ENCODE measurements at places on chromosomes 7 and 10.

DNA sequence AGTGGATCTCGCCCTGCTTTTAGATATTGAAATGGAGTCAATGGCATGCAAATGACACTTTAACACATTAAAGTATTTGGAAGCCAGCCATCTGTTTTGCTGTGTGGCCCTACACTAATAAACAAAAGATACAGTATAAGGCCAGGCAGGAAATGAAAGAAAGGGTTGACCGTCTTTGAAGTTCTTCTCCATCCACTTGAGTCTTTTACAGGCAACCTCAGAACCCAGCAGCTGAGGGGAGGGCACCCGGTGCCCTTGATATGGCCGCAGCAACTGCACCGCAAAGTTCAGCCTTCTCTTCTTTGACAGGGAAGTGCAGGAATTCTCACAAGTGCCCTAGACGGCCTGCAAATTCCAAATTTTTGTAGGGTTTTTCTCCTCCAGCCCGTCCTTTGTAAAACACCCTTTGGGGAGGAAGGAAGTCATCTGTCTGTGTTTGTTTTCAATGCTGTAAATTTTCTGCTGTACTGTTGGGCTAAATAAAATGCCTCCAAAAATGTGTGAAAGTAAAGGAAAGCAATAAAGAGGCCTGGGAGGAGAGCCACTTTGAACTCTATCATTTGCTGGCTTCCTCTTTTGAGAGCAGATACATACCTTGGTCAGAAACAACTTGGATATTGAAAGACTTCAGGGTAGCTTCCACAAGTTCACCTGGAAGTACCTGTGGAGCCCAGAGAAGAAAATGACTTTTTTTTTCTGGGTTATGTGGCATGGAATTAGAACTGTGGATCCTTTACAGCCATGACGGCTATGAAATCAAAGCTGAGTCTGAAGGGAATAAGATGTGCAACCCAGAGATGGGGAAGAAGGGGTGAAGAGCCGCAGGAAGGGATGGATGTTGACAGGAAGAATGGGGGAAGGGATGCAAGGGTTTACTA is 3.6 kb downstream of the HOXA1 start:
- peaks cover 7% of the 10 kb centered on the region for H3K36me3 ChIP-seq
- peaks cover 59% of the 10 kb centered on the region for H3K4me1 ChIP-seq
- H3K4me3 ChIP-seq: peak overlapping the region; percentile 53
- no peaks in the 10 kb centered on the region for H3K27me3 ChIP-seq
- peak overlapping the region; percentile 94 for H3K27ac ChIP-seq
- no peak for DNase-seq

GRCh38 chr7:127850195-127850594 is 181.0 kb downstream of the LRRC4 start:
- peaks cover 5% of the 10 kb centered on the region for H3K4me1 ChIP-seq
- H3K4me3 ChIP-seq: no peak overlapping the region
- H3K27me3 ChIP-seq: no peaks in the 10 kb centered on the region
- H3K36me3 ChIP-seq: peaks cover 6% of the 10 kb centered on the region

DNA sequence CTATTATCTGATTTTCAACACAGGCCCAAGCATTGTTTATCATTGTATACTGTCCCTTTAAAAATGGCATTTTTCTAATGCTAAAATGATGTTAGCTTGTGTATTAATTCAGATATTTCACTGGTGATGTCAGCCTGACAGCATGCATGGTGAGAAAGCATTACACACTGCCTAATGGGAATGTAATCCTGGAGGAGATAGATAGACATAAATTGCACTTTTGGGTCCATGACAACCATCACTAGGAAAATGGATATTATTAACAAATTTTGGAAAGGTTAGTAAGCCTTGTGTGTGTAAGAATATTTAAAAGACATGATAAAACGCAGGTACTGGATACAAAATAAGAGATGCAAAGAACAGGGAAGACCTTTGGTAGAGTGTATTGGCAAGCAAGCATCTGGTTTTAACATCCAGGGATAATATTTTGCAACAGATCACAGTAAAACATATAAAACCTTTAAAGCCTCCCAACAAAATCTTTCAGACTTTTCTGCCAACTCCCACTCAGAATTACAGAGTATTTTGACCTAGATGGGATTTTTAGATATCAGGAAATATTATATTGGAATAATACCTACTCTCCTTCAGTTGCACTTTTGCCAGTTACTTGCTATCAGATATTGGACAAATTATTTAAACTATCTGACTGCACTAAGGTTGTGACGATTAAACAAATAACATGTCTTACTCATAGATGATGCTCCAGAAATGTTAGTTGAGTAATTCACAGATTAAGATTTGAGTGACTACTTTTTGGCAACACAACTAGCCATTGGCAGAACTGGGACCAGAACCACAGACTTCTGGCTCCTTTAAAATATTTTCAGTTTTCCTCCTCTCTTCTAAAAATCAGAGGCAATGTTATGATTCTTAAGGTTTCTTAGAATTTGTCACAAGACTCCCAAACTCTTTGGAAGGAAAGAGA is 291.6 kb upstream of the SEMA3C start:
- H3K36me3 ChIP-seq: no peaks in the 10 kb centered on the region
- no peaks in the 10 kb centered on the region for H3K4me1 ChIP-seq
- DNase-seq: no peak
- H3K27ac ChIP-seq: no peak overlapping the region
- no peaks in the 10 kb centered on the region for H3K27me3 ChIP-seq

- peaks cover 12% of the 10 kb centered on the region for H3K4me1 ChIP-seq
- no peak overlapping the region for H3K27ac ChIP-seq
- no peak for DNase-seq
- H3K27me3 ChIP-seq: no peaks in the 10 kb centered on the region
- peaks cover 47% of the 10 kb centered on the region for H3K36me3 ChIP-seq
These were observed 64.4 kb downstream of the ITGB8 start for GRCh38 chr7:20395104-20395503.

DNA sequence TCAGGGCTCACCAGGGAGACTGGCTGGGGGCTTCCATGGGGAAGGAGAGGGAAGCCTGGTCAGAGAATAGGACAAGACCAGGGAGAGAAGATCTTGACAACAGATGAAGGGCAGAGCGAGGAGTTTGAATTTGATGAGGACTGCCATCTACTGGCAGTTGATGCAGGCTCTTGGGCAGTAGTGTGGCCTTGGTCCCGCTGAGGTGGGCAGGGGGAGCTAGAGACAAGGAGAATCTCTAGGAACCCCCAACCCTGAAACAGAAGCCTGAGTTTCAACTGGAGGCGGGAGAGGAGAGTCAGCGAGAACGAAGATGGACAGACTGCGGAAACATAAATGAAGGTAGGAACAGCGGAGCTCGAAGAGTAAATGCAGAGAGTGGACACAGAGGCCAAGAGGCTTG is 81.0 kb downstream of the PPP1R3C start:
- no peaks in the 10 kb centered on the region for H3K36me3 ChIP-seq
- H3K4me3 ChIP-seq: no peak overlapping the region
- DNase-seq: no peak
- peaks cover 35% of the 10 kb centered on the region for H3K4me1 ChIP-seq

- no peaks in the 10 kb centered on the region for H3K27me3 ChIP-seq
- no peak for DNase-seq
- H3K27ac ChIP-seq: no peak overlapping the region
- peaks cover 25% of the 10 kb centered on the region for H3K4me1 ChIP-seq
These were observed 4.6 kb downstream of the CYREN start for GRCh38 chr7:135165862-135166261.

- no peaks in the 10 kb centered on the region for H3K4me1 ChIP-seq
- H3K4me3 ChIP-seq: no peak overlapping the region
- DNase-seq: no peak
- no peaks in the 10 kb centered on the region for H3K27me3 ChIP-seq
- H3K36me3 ChIP-seq: peaks cover 3% of the 10 kb centered on the region
These were observed 492.5 kb downstream of the ETV1 start for GRCh38 chr7:13496976-13497375.

GRCh38 chr7:129969881-129970446 is 17.2 kb upstream of the UBE2H start:
- peaks cover 14% of the 10 kb centered on the region for H3K4me1 ChIP-seq
- no peaks in the 10 kb centered on the region for H3K36me3 ChIP-seq
- H3K27me3 ChIP-seq: no peaks in the 10 kb centered on the region
- no peak overlapping the region for H3K4me3 ChIP-seq
- DNase-seq: no peak
- peak overlapping the region; percentile 86 for H3K27ac ChIP-seq

- no peak overlapping the region for H3K4me3 ChIP-seq
- H3K27ac ChIP-seq: no peak overlapping the region
- DNase-seq: no peak
These were observed 24.7 kb downstream of the VIPR2 start for GRCh38 chr7:159119851-159120539.

DNA sequence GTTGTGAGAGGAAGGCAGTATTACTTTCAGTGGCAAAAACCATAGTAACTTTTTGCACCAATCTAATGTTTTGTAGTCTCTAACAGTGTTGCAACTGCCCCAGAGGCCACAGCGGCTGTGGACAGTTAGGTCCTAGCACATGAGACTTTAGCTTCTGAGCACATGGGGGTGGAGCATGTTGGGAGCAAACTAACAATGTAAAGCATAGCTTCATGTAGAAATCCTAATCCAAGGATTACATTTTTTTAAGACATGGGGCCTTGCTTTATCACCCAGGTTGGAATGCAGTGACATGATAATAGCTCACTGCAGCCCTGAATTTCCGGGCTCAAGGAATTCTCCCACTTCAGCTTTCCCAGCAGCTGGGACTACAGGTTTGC is 49.0 kb downstream of the LAMB1 start:
- H3K4me3 ChIP-seq: no peak overlapping the region
- no peak overlapping the region for H3K27ac ChIP-seq
- no peak for DNase-seq
- H3K4me1 ChIP-seq: peaks cover 31% of the 10 kb centered on the region
- H3K27me3 ChIP-seq: no peaks in the 10 kb centered on the region

GRCh38 chr7:140683657-140684056 is 10.9 kb downstream of the ADCK2 start:
- H3K27ac ChIP-seq: peak overlapping the region; percentile 46
- no peak overlapping the region for H3K4me3 ChIP-seq
- peaks cover 21% of the 10 kb centered on the region for H3K36me3 ChIP-seq
- no peak for DNase-seq
- no peaks in the 10 kb centered on the region for H3K27me3 ChIP-seq
- peaks cover 2% of the 10 kb centered on the region for H3K4me1 ChIP-seq

DNA sequence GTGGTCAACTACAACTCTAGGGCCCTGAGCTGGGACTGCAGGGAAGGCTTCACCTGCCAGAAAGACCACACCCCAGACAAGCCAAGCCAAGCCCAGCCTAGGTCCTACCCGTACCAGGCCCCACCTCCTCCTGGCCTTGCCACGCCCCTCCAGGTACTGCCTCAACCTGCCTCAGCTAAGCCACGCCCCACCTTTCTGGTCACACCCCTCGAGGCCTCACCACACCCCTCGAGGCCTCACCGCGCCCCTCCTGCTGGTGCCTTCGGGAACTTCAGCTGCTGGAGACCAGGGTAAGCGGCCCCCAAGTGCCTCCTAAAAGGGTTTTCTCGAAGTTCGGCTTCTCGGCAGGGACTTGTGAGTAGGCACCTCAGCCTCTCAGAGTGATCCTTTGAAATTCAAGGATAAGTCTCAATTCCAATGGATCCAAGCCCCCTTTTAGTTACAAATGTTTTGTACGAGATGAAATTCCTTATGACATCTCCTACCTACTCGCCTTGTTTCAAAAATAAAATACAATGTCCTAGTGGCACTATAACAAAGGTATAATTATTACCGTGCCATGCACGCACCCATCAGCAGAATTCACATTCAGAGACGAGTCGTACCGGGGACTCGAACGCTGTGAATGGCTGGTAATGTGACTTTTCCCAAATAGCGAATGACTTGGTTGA is 171.2 kb downstream of the ARHGAP21 start:
- no peak overlapping the region for H3K27ac ChIP-seq
- no peaks in the 10 kb centered on the region for H3K27me3 ChIP-seq
- peak; percentile 20 for DNase-seq
- peaks cover 20% of the 10 kb centered on the region for H3K36me3 ChIP-seq
- H3K4me3 ChIP-seq: no peak overlapping the region
- H3K4me1 ChIP-seq: peaks cover 9% of the 10 kb centered on the region

DNA sequence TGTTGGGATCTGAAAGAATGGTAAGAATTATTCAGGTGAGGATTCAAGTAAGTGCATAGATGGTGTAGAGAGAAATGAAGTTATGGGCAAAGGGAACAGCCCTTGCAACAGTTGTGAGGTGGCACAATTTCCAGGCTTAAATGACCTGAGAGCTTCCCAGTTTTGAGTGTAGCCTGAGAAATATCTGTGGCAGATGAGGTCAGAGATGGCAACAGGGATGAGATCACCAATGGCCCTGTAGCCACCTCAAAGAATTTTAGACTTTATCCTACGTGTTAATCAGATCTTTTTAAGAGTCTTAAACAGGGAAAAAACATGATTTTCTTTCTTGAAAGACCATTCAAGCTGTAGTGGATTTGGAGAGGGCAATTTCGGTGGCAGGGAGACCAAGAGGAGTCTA is 1.9 kb upstream of the NRF1 start:
- H3K27ac ChIP-seq: peak overlapping the region; percentile 91
- H3K4me1 ChIP-seq: peaks cover 21% of the 10 kb centered on the region
- peak overlapping the region; percentile 99 for H3K4me3 ChIP-seq
- no peaks in the 10 kb centered on the region for H3K27me3 ChIP-seq

DNA sequence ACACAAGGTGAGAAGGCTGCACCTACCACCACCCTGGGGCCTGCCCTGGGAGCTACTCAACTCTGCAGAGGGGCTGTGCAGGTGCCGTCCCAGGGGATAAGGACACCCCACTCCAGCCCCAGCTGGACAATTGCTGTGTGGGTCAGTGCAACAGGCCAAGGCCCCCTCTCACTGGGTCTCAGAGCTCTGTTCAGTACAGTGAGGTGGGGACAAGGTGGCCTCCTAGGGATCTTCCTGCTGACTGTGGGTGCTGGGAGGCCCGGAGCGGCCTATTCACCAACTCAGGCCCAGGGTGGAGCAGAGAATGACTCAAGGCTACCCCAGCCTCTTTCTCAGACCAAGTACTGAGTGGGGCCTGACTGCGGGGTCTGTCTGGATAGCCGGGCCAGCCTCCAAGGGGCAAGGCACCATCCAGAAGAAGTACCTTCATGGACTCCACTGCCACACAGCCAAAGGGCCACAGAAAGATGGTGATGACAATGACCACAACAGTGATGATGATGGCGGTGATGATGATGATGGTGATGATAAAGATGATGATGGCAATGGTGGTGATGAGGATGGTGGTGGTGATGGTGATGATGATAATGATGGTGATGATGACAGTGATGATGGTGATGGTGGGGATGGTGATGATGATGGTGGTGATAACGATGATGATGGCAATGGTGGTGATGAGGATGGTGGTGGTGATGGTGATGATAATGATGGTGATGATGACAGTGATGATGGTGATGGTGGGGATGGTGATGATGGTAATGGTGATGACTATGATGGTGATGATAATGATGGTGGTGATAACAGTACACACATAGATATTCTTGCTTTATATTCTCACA is 59.8 kb upstream of the DNAAF5 start:
- no peaks in the 10 kb centered on the region for H3K27me3 ChIP-seq
- H3K4me3 ChIP-seq: no peak overlapping the region
- H3K27ac ChIP-seq: no peak overlapping the region
- DNase-seq: no peak
- peaks cover 9% of the 10 kb centered on the region for H3K36me3 ChIP-seq

GRCh38 chr7:26153241-26153822 is 1.3 kb downstream of the NFE2L3 start:
- H3K4me3 ChIP-seq: peak overlapping the region; percentile 89
- no peak for DNase-seq
- peaks cover 23% of the 10 kb centered on the region for H3K4me1 ChIP-seq

- no peak overlapping the region for H3K4me3 ChIP-seq
- H3K27ac ChIP-seq: no peak overlapping the region
- H3K4me1 ChIP-seq: peaks cover 8% of the 10 kb centered on the region
- H3K27me3 ChIP-seq: no peaks in the 10 kb centered on the region
- no peak for DNase-seq
These were observed 244.4 kb upstream of the FZD1 start for GRCh38 chr7:91019686-91020385.

Measured in progenitor cell of endocrine pancreas (in vitro differentiated cells).